Epithelial cell of esophagus (primary cell): ENCODE measurements at places on chromosomes 12 and 14.

- no peak for DNase-seq
Measured at GRCh38 chr12:94969424-94969823, 34.1 kb downstream of the NDUFA12 start.

- DNase-seq: no peak
Measured at GRCh38 chr12:114414866-114415524, 9.1 kb upstream of the TBX5 start.

- peak; percentile 40 for DNase-seq
Measured at GRCh38 chr12:66365718-66366490, 63.6 kb downstream of the HELB start.

DNA sequence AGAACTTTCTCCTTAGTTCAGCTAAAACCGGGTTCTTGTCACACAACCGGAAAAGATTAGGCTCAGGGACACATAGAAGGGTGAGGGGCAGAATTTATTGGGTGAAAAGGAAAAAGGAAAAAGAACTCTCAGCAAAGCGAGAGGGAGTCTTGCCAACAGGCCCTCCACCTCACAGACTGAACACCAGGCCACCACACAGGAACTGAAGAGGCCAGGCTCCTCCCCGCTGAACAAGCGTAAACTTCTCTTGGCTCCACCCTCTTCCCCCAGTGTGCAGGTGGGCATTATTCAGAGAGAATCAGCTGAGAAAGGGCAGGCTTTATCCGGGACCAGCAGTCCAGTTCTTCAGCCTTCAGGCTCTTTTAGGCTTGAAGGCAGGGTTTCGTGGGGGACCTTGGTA lies 125.6 kb upstream of the FGD4 start:
- no peak for DNase-seq

DNA sequence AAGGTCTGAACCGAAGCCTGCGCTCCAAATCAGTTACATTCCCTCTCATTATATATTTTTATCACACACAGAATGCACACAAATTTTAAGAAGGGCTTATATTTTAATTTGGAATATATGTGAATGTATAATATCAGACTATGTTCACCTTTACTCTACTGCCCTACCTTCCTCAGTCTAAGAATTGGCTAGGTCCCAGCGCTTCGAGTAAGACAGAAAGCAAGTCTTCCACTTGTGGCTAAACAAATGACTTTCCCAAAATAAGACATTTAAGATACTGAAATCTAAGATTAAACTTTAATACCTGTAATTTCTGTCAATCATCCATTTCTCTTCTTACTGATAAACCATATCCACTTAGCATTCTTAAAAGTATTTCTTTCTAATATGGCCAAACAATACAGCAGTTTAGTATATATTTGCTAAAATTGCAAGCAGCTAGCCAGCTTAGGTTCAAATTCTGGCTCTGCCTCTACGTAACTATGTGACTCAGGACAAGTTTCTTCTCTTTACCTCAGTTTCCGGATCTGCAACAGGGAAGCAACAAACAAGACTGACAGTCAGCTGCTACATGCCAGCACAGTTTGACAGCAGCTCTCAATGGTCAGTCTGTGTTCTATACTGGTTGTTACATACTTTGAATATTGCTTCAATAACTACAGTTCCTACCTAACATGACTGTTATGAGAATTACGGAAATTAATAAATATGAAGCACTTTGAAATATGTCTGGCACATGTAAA lies 2.0 kb downstream of the INTS13 start:
- DNase-seq: peak; percentile 24

- no peak for DNase-seq
Measured at GRCh38 chr14:33040372-33041140, 101.9 kb downstream of the NPAS3 start.

DNA sequence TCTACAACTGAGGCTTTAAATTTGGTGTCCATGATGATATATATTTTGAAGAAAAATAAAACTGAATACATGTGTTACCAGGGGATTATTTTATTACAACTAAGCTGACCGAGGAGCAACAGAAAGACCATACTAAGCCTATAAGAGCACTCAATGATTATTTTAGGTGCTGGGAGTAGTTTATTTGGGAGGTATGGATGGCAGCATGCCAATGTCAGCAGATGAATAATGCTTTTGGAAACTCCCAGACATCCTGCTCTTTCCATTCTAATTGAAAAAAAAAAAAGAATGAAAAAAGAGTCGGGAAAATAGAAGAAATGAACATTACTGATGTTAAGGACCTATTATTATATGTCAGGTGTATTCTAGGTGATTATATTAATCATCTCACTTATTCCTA lies 441.2 kb downstream of the BTG1 start:
- peak; percentile 79 for DNase-seq

DNA sequence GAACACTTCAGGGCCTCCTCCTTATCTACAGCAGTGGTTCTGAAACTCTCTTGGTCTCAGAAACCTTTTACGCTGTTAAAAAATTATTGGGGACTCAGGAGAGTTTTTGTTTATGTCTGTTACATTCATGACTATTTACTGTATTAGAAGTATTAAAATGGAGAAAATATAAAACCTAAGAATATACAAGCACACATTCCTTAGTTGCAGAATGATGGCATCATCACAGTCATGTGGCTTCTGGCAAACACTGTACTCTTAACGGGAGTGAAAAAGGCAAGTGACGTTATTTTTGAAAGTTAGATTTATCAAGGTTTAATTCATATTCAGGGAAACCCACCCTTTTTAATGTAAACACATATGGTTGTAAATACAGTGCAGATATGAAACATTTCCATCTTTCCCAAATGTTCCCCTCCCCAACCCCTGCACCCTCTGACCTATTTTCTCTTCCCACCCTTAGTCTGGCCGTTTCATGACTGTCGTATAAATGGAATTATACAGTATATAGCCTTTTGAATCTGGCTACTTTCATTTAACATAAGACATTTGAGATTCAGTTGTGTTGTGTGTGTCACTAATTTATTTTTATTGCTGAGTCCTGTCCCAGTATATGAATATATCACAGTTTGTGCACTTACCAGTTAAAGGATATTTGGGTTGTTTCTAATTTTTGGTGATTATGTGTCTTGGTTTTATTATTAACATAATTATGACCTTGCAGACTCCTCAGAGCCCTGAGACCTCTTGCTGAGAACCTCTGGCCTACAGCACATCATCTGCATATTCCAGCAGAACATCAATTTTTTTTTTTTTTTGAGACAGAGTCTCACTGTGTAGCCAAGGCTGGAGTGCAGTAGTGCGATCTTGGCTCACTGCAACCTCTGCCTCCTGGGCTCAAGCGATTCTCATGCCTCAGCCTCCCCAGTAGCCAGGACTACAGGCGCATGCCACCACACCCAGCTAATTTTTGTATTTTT lies 457.0 kb downstream of the PCNX1 start:
- no peak for DNase-seq

- DNase-seq: no peak
Measured at GRCh38 chr14:33364466-33364865, 425.8 kb downstream of the NPAS3 start.

GRCh38 chr12:52212701-52213563 lies 20.1 kb upstream of the KRT7 start:
- DNase-seq: no peak

- DNase-seq: peak; percentile 88
Measured at GRCh38 chr14:85233756-85234155, 296.2 kb upstream of the FLRT2 start.

DNA sequence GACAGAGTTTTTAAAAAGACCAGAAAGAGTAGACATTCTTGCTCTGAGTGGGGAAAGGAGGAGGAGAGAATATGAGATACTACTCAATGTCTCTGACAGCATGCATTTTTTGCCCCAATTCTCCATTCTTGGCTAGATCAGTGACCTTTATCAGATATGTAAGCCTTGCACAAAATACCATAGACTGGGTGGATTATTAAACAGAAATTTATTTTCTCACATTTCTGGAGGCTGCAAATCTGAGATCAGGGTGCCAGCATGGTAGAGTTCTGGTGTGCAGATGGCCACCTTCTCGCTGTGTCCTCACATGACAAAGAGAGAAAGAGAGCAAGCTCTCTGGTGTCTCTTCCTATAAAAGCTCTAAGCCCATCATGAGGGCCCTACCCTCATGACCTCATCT lies 38.6 kb downstream of the ANKS1B start:
- no peak for DNase-seq

DNA sequence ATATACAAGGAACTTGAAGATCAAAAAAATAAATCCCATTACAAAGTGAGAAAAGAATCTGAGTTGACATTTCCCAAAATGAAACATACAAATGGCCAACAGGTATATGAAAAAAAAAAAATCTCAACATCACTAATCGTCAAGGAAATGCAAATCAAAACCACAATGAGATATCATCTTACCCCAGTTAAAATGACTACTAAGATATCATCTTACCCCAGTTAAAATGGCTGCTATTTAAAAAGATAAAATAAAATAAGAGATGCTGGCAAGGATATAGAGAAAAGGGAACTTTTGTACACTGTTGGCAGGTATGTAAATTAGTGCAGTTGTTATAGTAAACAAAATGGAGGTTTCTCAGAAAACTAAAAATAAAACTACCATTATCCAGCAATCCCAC lies 44.4 kb downstream of the PLEKHG7 start:
- no peak for DNase-seq

DNA sequence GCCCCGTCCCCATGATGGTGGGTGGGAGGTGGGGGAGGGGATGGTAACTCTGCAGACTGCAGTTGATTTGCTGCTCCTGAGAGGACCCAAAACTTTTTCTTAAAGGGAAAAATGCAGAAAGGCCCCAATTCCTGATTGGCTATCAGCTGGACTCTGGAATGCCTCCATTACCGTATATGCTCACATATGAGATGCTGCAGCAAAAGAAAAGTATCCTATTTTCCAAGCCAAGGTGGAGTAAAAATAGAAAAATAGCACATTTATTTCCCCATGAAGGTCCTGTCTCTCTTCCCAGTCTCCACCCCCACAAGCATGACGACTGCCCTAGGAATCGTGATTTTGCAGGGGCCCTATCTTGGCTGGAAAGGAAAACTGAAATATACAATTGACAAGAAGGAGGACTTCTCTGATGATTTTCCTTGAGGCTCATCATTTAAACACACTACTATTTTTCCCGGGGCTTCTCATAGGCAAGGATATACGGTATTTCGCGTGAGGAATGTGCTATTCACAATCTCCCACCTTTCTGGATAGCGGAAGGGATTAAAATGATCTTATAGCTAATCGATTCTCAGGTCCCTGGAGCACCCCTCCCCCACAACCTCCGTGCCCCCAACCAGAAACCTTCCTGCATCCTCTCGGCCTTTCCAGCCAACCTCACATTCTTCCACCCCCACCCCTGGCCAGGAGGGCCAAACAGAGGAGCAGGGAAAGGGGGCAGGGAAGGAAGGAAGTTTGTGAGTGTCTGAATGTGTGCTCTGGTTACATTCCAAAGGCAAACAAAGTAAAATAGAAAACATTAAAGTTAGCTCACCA lies 138.9 kb upstream of the CCND2 start:
- no peak for DNase-seq
